ENCODE measurements at places on chromosomes 4 and X.
A peak's percentile ranks its signal among the peaks of the same experiment; 100 is the strongest.

DNA sequence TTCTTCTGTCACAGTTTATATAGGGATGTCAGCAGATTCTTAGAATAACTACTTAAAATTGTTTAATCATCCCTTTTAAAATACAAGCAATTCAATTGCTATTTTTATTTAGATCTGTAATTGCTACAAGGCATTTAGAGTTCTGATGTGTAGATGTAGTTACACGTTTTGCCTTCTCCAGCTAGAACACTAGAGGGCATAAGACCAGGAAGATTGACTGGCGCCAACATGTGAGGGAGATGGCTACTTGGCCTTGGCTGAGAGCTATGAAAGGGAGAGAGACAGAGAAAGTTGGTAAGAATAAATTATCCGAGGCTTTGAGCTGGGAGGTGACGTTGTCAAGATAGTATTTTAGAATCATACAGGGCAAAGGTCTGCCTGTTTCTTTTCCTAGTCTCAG is 563.7 kb upstream of the PRKX start:
- DNase-seq, result no peak

- no peak for DNase-seq
Observed at GRCh38 chr4:29711226-29711625, 1008.9 kb upstream of the PCDH7 start.

DNA sequence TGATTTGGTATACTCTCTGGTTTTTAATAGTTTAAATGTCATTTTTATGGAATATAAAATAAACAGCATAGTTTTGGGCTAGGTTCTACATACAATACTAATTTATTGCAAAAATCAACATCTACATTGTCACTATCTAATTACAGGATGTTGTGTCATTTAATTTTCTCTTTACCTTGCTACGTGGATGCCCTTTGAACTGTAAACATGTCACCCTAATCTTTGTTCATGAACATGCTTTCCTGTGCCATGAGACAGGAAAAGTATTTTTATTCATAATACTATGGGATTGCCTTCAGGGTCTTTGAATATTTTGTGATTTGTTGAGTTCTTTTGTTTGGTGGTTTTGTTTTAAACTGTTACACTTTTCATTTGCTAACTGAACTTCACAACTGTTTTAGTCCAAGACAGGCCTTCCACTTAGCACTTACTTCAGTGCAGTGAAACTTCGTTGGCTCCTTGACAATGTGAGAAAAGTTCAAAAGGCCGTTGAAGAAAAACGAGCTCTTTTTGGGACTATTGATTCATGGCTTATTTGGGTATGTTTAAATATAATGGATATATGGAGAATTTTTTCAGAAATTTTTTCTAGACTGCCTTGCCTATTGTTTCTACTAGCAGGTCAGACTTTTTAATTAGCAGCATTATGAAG is 40.9 kb downstream of the GK start:
- DNase-seq, result no peak

GRCh38 chr4:23811161-23811560 is 78.7 kb downstream of the PPARGC1A start:
- no peak for DNase-seq

DNA sequence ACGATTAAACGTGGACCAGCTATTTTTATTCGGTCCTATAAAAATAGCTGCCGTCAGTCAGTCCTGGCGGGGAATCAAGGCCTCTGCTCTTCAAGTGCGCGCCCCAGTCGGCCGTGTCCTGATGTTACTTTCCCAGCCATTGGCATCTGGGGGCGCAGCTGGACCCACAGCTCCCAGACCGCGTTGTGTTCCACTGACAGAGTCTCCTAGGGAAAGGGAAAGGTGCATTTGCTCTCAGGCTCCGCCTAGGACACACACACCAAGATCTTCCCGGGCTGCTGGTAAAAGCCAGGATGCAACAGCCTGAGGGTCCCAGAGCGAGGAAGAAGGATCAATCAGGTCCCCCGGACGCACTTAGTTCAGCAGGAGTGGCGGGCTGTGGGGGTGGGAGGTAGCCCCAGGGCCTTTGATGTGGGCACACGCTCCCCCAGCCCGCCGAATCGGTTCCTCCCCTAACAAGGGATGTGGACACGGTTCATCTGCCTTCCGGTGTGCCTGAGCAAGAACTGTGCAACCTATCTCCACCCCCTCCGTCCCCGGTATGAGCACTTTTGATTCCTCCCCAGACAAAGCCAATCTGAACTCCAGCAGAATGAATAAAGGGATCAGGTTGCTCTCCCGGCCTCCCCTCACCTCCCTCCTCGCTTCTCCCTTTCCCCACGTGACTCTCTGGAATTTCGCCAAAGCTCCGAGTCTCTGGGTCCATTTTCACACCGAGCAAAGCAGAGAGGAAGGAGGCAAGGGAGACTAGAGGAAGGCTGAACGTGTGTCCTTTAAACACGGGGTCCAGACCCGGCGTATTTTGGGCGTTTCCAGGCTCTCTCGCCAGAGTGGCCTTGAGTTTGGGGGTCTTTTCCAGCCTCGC is 626 bp upstream of the FRAS1 start:
- DNase-seq, result peak; percentile 39

- no peak for DNase-seq
Observed at GRCh38 chr4:180336494-180337090, 1906.6 kb upstream of the TENM3 start.

DNA sequence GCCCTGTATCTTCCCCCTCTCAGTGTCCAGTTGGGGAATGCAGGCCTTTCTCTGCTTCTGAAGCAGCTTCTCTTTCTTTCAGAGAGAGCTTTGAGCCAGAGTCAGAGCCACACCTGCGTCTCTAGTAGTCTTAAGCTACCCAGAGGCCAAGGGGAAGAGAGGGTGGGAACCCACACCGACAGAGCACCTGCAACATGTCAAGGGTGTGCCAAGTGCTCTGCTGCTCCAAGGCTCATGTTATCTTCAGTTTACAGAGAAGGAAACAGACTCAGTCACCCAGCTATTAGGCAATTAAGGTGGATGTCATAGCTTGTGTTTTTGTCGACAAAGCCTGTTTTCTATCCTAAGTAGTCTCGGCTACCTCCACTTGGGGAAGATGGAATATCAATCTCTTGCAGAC is 22.7 kb upstream of the RNF212 start:
- DNase-seq, result no peak

DNA sequence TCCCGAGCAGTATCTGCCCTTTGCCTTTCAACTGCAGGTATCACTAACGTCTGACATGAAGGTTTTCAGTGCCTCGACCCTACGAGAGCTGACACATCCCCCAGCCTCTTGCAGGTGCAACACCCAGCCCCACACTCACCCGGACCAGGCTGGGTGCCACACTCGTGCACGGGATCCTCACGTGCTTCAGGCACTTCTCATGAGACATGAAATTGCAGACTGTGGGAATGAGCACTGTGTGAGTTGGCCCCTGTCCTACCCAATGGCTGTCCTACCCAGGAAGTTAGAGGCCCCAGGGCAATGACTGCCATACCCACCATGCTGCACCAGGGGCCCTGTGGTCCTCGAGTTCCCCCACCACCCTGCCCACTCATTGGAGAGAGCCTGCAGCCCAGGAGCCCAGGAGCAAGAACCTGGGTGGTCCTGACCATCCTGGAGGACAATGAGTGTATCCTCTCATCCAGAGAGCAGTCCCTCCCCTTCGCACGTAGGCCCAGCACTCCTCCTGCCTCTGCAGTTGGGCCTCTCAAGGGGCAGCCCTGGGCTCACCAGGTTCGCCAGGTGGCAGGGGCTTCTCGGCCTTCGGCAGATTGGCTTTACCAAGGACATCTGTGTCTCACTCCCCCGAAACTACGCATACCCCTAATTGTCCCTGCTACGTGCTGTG is 2.4 kb downstream of the DGKQ start:
- DNase-seq, result no peak

DNA sequence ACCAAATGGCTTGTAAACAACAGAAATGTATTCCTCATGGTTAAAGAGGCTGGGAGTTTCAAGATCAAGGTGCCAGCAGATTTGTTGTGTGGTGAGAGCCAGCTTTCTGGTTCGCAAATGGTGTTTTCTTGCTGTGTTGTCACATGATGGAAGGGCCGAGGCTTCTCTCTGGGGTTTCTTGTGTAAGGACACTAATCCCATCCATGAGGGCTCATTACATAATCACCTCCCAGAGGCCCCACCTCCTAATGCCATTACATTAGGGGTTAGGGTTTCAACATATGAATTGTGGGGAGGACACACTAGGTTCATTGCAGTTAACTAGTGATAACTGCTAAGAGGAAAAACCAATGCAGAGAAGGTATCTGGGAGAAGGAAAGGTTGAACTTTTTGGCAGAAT is 103.5 kb upstream of the ENPEP start:
- no peak for DNase-seq

GRCh38 chr4:71830-72229 is 18.7 kb downstream of the ZNF595 start:
- DNase-seq, result no peak

GRCh38 chr4:112282860-112283667 is 2.6 kb downstream of the TIFA start:
- no peak for DNase-seq

- no peak for DNase-seq
Observed at GRCh38 chrX:19986531-19986930, 4.3 kb downstream of the BCLAF3 start.

- DNase-seq, result peak; percentile 36
Observed at GRCh38 chr4:159101988-159102621, 774 bp upstream of the RAPGEF2 start.

DNA sequence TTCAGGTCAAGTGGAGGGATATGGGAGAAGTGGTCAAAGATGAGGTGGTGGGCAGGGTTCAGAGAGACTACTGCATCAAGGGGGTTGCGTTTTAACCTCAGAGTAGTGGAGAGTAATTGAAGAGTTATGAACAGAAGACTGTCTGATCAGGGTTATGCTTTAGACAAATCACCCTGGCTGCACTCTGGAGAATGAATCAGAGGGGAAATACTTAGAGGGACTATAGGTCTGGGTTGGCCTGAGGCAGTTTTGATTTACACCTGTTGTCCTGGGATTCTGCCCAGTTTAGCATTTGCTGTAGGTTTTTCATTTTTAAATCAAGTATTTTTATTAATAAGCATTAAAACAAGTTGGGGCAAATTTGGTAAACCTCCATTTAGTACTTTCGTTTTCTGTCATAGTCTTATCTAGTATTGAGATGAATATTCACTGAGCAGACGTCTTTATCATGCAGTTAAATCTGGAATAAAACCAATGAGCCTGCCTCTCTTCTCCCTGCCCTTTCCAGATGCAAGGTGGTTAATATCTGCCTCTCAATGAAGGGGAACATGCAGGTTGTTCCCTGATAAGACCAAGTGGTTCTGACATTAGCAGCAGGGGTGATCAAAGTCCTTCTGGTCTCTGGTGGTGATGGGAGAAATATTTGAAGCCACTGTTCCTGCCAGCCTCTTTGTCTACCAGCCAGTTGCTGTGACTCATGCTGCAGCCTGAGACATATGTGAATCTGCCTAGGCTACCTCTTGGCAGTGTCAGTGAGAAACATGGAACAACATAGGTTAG is 116.0 kb upstream of the RPS6KA3 start:
- DNase-seq, result no peak

DNA sequence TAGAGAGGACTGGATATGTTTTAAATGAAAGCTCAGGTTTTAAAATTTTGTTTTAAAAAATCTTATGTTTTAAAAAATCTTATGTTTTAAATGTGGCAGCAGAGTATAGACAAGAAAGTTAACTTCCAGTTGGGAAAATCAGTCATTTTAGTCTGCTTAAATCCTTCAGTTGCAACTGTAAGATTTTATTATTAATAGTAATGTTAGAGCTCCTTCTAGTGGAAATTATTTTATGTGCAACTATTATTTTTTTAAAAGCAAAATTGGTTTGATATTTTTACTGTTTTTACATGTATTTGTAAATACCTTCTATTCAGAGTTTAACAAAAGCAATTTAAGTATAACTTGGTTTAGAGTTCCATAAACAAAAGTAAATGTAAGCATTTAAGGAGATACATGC is 8.5 kb upstream of the NUDT6 start:
- no peak for DNase-seq

DNA sequence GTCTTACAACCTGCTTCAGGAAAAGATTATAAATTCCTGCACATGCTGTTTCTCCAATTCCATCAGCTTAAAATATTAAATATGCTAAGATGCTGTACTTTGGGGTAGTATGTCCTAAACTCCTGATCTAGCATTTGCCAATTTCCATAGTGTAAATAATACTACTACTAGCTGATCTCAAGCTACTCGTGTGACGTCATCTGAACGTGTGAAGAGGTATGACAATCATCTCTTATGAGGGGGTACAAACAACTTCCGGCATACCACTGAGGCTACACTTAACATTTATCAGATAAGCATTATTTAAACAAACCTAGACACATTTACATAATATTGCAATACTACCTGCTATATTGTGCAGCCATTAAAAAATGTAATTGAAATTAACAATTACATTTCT is 52.4 kb upstream of the APELA start:
- DNase-seq, result no peak

- no peak for DNase-seq
Observed at GRCh38 chrX:110584083-110584482, 211.5 kb downstream of the CHRDL1 start.

GRCh38 chrX:74449322-74449936 is 28.1 kb downstream of the SLC16A2 start:
- DNase-seq, result no peak

DNA sequence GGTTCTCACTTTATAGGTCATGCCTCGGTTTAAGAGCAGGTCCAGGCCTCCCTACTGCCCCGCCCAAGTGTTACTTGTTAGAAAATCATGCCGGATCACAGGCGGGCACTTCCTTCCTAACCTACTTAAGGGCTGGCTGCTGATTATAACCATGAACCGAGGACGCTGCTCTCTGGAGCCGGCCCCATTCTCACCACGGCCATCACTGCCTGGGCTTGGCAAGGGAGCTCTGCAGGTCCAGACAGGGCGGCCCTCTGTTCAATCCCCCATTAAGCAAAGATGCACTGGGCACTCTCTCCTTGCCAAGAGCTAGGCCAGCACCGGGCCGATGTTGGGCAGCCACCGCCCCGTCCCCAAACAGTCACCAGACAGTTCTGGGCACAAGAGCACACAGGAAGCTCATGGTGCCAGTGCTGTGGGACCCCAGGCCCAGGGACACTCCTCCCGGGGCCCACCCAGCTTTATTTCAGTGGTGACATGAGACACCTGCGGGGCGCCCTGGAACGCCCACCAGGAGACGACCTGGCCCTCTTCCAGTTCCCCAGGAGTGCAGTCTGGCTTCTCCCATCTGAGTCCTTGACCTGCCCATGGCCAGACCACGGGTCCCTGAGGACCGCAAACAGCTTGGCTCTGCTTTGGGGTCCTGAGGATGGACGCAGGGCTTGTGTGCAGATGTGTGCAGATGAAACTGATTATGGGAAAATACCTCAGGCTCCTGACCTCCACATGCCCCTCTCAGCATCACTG is 44.0 kb downstream of the ABLIM2 start:
- DNase-seq, result no peak

GRCh38 chrX:133933316-133933715 is 52.1 kb downstream of the GPC3 start:
- DNase-seq, result no peak

DNA sequence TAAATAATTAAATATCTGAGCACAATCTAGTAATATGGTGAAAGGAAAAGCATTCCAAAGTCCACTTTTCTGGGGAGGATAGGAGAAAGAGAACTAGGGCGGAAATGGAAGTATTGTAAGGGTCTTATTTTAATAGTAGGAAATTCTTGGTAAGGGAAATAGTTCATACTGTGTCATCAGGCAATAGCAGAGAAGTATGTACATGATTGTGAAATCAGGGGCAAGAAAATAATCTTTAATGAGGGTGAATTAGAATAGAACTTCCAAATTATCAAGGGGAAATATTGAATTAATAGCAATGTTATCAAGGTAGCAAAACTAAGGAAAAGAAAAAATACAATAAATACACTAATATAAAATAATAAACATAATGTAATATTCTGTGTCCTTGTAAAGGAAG is 14.8 kb downstream of the GIMD1 start:
- DNase-seq, result no peak

Data from D341Med (cell line).